ENCODE measurements at places on chromosomes 3 and 15. TPM values are rescaled to one million over a fixed set of nuclear protein-coding genes. Genes with fewer than 3 reads are reported as not detected.

The AEN gene
- total RNA-seq: 155 TPM

The SEMA3G gene
- total RNA-seq: 0.36 TPM

The GRAMD1C gene
- total RNA-seq: 1.4 TPM

The CTXN2 gene
- not detected for total RNA-seq

The SOX2 gene
- total RNA-seq: not detected

The OR5K2 gene
- not detected for total RNA-seq

The ARHGEF26 gene
- total RNA-seq: 0.31 TPM

The THAP10 gene
- total RNA-seq: 0.62 TPM

The COL7A1 gene
- total RNA-seq: 4.4 TPM

The VEPH1 gene
- not detected for total RNA-seq

The SHISA5 gene
- total RNA-seq: 101 TPM

The STAC gene
- total RNA-seq: not detected

The CP gene
- total RNA-seq: not detected

The GOLGA8S gene
- 0.07 TPM for total RNA-seq

The VPS8 gene
- 86.6 TPM for total RNA-seq

The TFG gene
- total RNA-seq: 60.6 TPM

The DTX3L gene
- total RNA-seq: 43.9 TPM

The GPR27 gene
- 0.90 TPM for total RNA-seq

The CCDC54 gene
- total RNA-seq: not detected

The LSM3 gene
- total RNA-seq: 14.3 TPM

The SAXO2 gene
- total RNA-seq: 1.2 TPM

The FBLN2 gene
- 1.1 TPM for total RNA-seq

The BNC1 gene
- total RNA-seq: not detected

The SCG5 gene
- total RNA-seq: 4.7 TPM

The STRA6 gene
- 0.43 TPM for total RNA-seq

The MYLK gene
- not detected for total RNA-seq

The GASK1A gene
- 0.12 TPM for total RNA-seq

The RPS17 gene
- 2,812 TPM for total RNA-seq

The SETMAR gene
- 10.6 TPM for total RNA-seq

The SLC22A14 gene
- total RNA-seq: 0.21 TPM

The ST3GAL6 gene
- 0.07 TPM for total RNA-seq

The CASR gene
- 0.23 TPM for total RNA-seq

The CCR2 gene
- not detected for total RNA-seq

The CHRM5 gene
- not detected for total RNA-seq

The TMEM158 gene
- total RNA-seq: not detected

The PIGZ gene
- total RNA-seq: 1.7 TPM

The SKOR1 gene
- total RNA-seq: 0.95 TPM

The ESYT3 gene
- 1.1 TPM for total RNA-seq

The TRMT10C gene
- total RNA-seq: 22.0 TPM

Measured in activated T-cell treated with anti-CD3 and anti-CD28 coated beads, Interleukin-2, amount 50 U/mL, for 72 hours (primary cell).